Activated CD4-positive, alpha-beta T cell treated with anti-CD3 and anti-CD28 coated beads for 4 hours (primary cell): ENCODE measurements at places on chromosomes 11 and 22.

DNA sequence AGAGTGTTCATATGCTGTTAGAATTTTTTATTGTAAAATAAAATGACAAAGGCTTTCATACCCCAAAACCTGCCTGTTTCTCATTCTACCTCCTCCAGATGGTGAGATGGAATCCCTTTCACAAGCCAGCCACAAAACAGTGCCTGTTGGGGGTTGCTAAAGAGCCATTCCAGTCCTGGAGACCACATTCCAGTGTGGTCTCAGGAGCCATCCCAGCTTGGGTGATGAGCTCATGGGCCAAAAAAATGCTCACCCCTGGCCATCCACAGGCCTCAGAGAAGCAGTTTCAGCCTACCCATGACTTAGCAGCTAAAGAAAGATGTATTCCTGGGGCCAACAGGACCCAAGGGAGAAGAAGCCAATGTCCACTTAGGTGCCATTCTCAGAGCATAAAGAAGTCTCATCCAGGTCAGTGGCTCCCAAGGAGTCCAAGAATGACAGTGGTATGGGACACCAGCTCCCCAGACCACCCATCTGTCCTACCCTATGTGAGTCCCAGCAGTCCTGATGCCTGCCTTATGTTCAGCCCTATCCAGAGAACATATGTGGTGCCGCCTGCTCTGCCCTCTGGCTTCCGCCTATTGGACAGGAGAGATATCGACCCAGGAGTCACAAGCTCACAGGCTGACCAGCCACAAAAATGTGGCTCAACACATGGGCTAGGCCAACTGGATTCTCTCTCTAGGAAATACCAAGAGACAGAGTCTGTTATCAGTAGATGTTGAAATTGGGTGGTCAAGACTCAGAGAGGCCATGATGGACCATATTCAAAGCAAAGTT lies 26.4 kb downstream of the C11orf91 start:
- DNase-seq, result no peak

- DNase-seq, result no peak
Measured at GRCh38 chr11:27886857-27887256, 186.6 kb upstream of the BDNF start.

DNA sequence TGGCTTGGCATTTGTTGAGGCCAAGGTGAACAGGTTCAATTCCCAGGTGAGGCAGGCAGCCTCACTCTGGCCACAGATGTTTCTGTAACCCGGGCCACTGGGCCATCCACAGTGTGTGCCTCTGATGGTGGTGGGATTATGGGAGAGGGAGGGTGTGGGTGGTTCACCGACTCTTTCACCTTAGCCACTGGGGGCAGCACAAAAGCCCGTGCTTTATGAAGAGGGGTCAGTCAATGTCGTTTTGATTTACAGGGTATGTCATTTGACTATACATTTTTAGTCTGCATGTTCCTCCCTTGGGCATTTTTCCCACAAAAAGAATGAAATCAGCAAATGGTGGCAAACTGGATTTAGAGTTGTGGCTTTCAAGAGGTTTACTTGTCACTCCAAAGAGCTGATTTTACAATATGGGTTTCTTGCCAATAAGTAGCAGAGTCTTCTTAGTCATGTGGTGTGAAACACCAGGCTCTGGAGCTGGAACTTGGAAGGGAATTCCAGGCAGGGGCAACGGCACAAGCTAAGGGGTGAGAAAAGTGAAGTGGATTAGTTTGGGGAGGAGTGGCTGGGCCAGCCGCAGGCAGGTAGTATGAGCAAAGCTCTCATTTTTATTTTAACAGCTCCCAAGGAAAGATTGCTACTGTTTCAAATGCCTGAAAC lies 217.8 kb upstream of the ZBED5 start:
- no peak for DNase-seq

- no peak for DNase-seq
Measured at GRCh38 chr11:59182457-59183151, 10.7 kb downstream of the DTX4 start.

DNA sequence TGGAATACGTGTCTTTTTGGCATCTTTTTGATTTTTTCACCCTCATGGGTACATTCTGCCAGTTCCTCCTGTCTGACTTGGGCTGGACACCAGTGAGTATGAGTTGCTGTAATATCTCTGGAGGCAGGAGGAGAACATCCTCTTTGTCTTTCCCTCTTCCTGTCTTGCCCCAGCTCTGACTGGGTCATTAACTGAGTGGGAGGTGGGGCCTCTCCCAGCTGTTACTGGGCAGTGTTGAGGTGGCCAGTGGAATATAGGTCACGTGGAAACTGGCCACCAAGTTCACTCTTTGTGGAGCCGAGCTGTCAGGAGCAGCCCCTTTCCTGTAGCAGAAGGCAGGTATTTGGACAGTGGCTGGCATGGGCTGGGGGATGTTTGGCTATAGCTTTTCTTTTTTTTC lies 2.2 kb downstream of the GLB1L2 start:
- DNase-seq, result no peak

DNA sequence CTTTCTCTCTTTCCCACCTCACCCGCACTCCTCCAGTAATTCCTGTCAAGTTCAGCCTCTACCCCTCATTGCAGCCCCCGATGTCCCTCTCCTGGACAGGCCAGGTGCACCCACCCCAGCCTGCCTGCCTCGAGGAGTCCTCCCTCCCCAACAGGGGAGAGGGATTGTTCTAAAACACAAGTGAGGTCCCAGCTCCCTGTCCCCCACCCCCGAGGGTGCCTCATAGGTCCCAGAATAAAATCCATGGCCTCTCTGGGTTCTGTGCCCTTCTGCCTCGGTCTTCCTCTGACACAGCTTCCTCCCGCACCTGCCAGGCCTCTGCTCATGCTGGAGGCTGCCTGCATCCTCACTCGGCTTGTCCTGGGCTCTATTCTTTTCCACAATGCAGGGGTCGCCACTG lies 720.1 kb downstream of the BRD1 start:
- DNase-seq, result no peak

GRCh38 chr11:60344146-60344545 lies 17.1 kb downstream of the MS4A6E start:
- no peak for DNase-seq

DNA sequence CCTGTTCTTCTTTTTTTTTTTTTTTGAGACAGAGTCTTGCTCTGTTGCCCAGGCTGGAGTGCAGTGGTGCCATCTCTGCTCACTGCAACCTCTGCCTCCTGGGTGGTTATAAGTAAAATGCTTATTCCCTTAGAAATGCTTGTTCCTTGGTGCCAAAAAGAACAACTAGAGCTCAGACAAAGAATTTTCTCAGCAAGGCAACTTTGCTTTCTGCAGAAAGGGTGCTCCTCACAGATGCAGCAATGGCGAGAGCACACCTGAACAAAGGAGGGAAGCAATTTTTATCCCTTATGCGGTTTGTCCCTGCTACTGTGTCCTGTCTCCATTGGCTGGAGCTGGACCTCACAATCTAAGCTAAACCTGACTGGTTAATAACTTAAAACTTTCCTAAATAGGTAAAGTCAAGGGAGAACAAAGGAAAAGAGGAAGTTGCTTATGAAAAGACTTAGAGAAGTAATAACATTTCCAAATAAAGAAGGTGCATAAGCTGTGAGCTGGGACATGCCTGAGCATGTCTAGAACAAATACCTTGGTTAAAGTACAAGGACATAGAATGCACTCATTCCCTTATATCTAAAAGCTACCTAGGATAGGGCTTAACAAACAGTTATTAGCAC lies 90.0 kb upstream of the PRR5 start:
- no peak for DNase-seq

DNA sequence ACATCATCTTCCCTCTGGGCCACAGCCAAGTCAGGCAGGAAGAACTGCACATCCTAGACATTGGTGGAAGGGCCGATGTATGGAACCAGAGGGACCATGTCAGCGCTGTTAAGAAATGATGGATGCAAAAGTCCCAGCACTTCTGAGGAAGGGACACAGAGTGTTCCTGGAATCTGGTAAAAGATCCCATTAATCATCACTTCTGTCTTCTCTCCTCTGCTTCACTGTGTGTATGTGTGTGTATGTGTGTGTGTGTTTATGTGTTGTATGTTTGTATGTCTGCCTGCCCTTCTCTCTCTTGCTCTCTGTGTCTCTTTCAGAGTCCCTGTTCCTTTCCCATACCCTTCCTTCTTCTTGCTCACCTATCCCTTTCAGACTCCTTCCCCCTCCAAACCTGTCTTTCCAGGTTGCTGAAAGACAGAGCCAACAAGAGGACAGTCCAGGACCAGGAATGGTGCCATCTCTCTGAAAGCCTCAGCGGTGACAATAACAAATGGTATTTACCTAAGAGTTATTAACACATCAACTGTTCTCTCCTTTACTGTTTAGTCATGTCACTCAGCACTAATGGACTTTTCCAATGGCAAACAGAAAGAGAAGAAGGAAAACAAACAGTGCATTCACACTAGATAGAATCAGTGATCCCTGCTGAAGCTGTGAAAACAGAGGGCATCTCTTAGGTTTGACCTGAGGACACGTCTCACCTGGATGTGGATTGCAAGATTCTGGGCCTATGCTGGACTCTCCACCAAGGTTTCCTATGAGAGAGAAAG lies 47.1 kb downstream of the EHF start:
- no peak for DNase-seq

- DNase-seq, result no peak
Measured at GRCh38 chr11:75495749-75496304, 29.9 kb downstream of the GDPD5 start.

GRCh38 chr11:35338921-35339320 lies 80.4 kb downstream of the SLC1A2 start:
- DNase-seq, result no peak

- no peak for DNase-seq
Measured at GRCh38 chr11:83782329-83782728, 496.2 kb upstream of the CCDC90B start.

DNA sequence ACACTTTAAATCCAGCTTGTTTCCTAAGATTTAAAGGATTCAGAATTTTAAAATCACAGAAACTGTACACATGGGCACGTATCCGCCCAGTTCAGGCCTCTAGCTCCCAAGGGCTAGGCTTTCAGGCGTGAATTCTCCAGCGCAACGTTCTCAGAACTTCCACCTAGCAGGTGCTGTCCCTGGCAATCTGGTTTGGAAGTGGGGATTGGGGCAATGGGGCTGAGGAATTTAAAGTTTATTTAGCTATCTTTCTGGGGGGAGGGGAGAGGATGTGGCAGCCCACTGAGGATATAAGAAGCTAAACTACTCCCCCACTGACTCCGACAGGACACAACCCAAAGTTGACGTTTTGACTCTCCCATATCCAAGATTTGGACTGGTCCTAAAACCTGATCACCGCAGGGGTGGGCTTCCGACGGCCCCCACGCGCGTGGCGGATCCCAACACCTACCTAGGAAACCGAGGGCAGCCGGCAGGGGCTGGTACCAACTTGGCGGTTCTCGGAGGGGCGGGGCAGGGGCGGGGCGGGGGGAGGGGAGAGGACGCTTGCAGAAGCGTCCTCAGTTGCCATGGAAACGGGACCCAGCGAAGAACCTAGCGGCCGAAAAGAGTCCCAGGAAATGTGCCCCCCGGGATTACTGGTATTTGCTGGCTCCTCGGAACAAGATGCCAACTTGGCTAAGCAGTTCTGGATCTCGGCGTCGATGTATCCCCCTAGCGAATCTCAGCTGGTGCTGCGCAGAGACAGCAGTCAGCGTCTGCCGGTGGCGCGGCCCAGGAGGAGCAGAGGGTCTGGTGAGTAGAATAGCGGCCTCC lies at the start of gene HOATZ:
HOATZ (plus strand) TSS at position 563 of the 816 bp plus-strand sequence; CDS start at position 570, 7 bp downstream.
- no peak for DNase-seq

- no peak for DNase-seq
Measured at GRCh38 chr11:68039526-68040086, 781 bp downstream of the TCIRG1 start.

GRCh38 chr11:119460582-119460981 lies 37.6 kb upstream of the THY1 start:
- DNase-seq, result no peak

DNA sequence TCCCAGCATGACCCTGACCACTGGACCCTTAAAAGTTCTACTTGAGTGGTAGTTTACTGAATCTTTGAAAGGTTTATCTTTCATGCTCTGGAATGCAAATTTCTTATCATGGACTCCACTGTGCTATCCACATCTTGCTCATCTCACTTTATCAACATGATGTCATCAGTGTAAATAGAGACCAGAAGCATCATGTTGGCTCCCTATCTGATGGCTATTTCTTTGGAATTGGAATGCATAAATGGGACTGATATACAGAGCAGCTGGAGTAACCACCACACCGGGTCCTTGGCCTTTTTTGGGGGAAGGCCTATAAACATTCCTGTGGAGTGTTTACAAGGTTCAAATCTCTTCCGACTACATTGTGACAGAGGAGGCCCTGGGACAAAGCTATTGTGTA lies 74.1 kb upstream of the CEP126 start:
- DNase-seq, result no peak

- no peak for DNase-seq
Measured at GRCh38 chr11:57484141-57484710, 23.9 kb downstream of the RTN4RL2 start.

DNA sequence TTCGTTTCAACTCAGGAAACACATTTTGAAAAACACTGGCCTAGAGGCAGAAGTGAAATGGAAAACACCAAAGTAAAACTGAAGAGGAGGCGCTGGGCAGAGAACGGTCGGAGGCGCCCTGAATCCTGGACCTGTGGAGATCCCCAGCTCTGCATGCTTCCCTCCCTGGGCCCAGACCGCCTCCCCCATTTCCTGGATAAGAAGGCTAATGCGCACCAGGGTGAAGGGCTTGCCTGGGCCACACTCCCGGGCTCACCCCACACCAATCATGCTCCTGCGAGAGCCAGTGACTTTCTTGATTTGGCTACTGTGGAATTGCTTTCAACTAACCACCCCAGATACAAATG lies 167.1 kb downstream of the CRYBB2 start:
- no peak for DNase-seq

DNA sequence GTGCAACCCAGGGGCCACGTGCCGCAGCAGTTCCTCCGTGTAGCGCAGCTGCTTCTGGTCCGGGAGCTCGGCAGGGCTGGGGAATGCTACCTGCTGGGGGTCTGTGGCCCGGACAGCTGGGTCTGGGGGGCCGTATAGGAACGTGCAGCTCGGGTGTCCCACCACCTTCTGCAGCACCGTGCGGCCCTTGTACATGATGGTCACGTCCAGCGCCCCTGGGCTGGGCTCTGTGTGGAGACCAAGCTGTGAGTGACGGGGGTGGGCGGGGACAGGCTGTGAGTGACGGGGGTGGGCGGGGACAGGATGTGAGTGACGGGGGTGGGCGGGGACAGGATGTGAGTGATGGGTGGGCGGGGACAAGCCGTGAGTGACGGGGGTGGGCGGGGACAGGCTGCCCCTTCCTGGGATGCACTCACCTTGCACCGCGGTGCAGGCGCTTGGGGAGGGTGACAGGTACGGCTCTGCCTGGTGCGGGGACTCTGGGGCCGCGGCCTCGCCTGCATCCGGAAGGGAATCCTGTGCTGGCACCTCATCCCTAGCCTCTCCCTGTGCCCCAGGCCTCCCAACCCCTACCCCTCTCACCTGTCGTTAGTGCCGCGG lies 2.3 kb downstream of the IRF7 start:
- peak; percentile 93 for DNase-seq
